ENCODE measurements at places on chromosomes 6 and 20.
A peak's percentile ranks its signal among the peaks of the same experiment; 100 is the strongest.

DNA sequence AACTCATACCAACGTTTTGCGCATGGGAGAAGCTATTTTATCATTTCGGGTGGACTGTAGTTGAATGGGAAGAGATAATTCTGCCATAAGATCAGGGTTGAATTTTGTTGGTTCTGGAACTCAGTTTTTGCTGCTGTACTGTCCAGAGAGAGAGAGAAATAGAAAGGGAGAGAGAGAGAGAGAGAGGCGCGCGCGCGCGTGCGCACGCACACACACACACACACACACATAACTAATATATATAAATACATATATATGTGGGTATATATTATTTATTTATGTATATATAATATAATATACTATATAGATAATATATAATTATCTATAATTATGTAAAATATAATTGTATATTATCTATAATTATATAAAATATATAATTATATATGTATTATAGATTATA lies 21.9 kb downstream of the ATRN start:
- no peak for DNase-seq

- DNase-seq, result no peak
These were observed 35.1 kb downstream of the FRMD1 start for GRCh38 chr6:168043848-168044415.

- DNase-seq, result no peak
These were observed 45.3 kb downstream of the ELOVL4 start for GRCh38 chr6:79902046-79902445.

- no peak for DNase-seq
These were observed 148.0 kb downstream of the TMEM200A start for GRCh38 chr6:130513770-130514169.

GRCh38 chr6:87407561-87407900 lies 241 bp upstream of the CFAP206 start:
- no peak for DNase-seq

- DNase-seq, result peak; percentile 63
These were observed 7.7 kb upstream of the ZNF334 start for GRCh38 chr20:46520976-46521579.

- DNase-seq, result no peak
These were observed 5.0 kb downstream of the MARCKS start for GRCh38 chr6:113862112-113862511.

- DNase-seq, result no peak
These were observed 98.6 kb downstream of the HFE start for GRCh38 chr6:26185802-26186201.

DNA sequence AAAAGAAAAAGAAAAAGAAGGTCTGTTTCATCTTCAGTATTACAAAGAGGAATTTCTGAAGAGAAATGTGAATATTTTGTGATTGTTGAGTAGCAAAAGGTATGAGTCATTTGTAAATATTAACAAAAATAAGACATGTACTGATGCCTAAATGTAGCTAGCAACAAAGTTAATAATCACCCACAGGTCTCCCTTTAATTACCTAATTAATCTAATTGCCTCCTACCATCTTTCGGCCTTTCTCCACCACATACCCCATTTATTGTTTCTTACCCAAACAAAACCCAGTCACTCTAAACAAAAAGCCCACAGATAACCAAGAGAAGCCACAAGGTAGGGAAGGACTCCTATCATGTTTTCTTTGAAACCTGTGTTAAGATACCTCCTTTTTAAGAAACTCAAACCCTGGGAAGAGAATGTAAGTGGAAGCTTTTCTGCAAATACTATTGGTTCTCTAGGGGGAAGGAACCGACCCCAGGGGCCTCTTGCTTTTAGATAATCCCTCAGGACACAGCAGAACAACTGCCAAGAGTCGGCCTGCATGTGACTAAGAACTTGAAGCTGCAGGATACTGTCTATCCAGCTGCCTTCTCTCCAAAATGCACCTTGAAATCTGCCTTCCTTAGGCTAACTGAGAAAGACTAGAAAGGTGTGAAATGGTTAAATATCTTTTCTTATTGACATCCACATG lies 16.1 kb upstream of the STK38 start:
- DNase-seq, result no peak

Measured in endothelial cell (in vitro differentiated cells).